Stimulated activated CD8-positive, alpha-beta memory T cell treated with anti-CD3 and anti-CD28 coated beads, Interleukin-2, amount 100 ng/mL, for 1 hour (primary cell): ENCODE measurements at places on chromosomes 11 and 22.

GRCh38 chr11:34234086-34234740 is 123.6 kb downstream of the ABTB2 start:
- DNase-seq: peak; percentile 47

- DNase-seq: no peak
These were observed 31.5 kb downstream of the SLC35F2 start for GRCh38 chr11:107827041-107827440.

- no peak for DNase-seq
These were observed 31.5 kb upstream of the CYB5R3 start for GRCh38 chr22:42680648-42681047.

DNA sequence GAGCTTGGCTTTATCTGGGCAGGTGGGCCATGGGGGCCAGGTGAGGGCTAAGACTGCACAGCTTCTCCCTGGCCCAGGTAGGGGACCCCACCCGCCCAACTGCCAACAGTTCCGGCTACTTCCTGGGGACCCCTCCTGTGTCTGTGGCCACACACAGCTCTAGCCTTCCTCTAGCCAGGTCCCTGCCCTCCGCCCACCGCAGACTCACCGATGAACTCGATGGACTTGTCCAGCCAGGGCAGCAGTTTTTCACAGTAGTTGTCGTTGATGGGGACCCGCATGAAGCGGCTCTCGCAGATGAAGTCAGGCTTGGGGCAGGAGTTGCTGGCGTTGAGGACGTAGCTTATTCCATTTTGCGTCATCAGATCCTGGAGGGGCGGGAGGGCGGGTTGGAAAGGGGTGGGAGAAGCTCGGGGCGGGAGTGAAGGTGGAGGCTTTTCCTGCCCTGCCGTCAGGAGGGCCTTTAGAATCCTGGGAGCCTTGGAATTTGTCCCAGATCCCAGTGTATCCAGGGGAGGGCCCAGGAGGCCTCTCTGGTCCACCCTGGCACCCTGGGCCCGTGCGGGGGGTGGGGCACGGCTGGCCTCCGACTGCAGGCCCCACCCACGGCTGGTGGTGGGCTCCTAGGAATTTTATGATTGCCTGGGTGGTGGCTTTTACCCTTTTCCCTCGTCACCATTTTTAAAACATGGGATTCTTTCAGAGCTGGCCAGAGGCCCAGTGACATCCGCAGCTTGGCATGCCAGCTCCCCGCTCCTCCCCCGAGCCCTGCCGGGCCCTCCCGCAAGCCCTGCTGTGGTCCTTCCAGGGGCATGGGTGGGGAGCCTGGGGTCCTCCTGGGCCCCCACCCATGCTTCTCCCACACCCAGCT is 13.9 kb downstream of the DUSP8 start:
- no peak for DNase-seq

DNA sequence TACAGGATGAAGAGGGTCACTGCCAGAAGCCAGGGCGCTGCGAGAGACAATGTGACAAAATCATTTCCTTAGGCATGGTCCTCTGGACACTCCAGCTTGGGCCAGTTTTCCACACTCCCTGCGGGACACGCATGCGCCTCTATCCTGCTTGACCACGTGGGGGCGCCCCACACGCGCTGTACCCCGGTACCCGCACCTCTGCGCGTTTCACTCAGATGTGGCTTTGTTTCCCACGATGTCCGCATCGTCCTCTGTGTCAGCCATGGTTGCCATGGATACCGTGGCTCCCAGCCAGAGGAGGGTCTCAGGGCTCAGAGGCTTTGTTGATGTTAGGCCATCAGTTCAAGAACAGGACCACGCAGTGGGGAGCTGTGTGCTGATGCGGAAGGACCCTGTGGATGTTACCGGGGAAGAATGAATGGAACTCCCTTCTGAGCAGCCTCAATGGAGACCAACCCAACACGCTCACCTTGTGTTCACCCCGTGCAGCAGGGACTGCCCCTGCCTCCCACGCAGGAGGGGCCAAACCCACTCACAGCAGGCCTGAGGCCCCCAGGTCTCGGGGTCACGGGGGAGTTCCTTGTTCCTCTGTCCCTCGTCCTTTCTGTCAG is 101.1 kb upstream of the SLC22A12 start:
- DNase-seq: no peak

DNA sequence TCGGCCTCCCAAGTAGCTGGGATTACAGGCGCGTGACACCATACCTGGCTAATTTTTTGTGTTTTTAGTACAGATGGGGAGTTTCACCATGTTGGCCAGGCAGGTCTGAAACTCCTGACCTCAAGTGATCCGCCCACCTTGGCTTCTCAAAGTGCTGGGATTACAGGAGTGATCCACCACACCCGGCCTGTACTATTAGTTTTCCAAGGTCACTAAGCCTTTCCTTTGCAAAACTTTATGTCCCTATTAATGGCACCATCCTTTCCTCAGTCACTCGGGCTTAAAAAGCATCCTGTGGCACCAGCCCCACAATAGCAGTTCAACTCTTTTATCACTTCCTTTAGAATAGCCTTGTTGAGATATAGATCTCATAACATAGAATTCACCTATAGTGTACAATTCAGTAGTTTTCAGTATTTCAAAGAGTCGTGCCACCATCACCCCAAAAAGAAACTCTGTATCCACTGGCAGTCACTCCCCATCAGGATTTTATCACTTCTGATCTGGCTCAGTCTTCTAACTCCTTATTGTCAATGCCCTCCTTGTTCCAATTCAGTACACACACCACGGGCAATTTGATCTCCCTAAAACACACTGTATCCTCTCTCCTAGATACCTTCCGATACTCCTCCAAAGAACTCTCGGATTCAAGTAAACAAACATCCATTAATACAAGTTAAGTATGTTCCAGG is 921 bp upstream of the BCL2L13 start:
- DNase-seq: no peak

DNA sequence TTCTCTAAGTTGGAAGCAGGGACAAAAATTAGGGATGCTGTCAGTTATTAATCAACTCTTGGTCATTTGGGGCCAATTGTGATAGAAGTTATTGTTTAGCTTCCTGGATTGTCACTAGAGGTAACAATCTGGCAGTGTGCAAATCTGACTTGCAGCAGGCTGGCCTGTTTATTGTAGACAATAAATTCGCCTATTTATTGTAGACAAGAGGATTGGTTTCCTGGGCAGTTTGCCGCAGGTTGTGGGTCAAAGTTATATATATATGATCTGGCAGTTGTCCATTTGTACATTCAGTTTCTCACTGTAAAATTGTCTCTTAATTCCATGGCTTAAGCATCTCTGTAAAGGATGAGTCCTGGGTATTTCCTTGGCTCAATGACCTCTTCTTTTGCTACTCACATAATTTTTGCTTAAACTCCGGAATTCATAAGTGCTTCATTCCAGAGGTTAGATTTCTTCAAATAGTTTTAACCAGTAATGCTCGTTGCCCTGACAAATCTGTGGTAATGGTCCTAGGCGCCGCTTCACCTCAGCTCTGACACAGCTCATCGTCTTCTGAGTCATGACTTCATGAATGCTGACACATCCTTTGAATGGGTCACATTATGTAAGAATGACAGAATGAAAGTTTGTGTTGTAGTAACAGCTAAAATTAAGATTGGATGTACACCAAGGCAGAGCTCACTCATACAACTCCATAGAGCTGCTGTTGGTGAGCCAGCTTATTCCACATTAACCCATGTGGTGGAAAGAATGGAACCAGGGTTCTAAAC is 7.8 kb upstream of the MMP3 start:
- DNase-seq: no peak

GRCh38 chr11:12524865-12525264 is 147.5 kb downstream of the PARVA start:
- no peak for DNase-seq

DNA sequence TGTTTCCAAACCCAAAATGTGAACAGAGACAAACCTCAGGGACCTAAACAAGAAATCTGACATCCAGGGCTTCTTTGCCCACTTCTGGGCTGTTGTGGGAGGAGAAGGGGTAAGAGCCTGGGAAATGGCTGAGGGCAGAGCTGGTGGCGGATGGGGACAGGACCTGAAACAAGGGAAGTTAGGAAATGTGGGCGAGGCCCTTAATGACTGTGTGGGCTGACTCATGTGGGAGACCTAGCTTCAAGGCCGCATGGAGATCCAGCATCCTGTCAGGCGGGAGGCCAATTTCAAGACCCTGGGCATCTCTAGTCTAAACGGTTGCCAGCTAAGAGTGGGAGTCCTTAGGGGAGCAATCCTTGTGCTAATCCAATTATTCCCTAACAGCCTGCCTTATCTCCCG is 2.1 kb upstream of the OAF start:
- DNase-seq: no peak

DNA sequence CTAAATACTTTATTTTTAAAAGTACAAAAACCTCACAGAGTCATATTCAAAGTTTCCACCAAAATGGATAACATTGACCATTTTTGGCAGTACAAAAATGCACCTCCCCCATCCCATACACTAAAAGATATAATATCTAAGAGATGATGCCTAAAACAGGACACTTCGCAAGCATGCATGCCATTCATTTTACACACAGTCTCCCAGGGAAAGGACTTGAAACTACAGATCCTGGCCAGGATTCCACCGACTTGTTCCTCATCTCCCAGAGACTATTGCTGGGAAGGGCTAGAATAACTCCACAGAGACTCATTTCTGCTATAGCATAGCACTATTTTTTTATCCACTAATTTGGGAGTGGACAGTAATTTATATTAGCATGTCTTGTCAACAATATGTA is 81.7 kb downstream of the MTNR1B start:
- DNase-seq: no peak

DNA sequence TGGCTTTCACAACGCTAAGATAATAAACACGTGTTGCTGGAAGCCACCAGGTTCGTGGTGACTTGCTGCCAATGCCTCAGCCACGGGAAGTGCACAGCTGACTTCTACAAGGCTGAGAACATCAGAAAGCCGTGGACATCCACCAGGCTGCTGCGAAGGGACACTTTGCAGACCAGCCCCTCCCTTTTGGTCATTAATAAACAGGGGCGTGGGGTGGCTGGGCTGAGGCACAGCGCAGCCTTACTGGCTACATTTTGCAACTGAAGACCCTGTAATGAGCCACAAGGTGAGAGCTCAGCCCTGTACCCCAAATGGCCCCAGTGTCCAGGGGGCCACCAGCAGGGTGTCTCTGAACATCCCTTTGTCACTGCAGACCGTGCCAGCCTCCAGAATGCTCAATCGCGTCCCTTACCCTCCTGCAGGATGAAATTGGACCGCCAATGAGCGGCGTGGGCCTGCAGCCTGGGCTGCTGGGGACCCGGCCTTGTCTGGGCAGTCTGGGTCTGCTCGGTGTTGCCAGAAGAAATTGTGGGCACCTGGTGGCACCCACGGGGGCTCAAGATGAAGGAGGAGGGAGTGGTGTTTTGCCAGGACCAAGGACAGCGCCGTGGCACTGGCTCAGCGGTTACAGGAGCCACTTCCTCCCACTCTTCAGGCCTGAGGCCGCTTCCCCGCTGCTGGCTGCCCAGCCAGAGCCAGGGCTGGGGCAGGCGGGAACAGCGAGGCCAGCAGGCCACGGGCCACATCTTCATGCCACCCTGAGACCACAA is 181.9 kb downstream of the CTTN start:
- no peak for DNase-seq

DNA sequence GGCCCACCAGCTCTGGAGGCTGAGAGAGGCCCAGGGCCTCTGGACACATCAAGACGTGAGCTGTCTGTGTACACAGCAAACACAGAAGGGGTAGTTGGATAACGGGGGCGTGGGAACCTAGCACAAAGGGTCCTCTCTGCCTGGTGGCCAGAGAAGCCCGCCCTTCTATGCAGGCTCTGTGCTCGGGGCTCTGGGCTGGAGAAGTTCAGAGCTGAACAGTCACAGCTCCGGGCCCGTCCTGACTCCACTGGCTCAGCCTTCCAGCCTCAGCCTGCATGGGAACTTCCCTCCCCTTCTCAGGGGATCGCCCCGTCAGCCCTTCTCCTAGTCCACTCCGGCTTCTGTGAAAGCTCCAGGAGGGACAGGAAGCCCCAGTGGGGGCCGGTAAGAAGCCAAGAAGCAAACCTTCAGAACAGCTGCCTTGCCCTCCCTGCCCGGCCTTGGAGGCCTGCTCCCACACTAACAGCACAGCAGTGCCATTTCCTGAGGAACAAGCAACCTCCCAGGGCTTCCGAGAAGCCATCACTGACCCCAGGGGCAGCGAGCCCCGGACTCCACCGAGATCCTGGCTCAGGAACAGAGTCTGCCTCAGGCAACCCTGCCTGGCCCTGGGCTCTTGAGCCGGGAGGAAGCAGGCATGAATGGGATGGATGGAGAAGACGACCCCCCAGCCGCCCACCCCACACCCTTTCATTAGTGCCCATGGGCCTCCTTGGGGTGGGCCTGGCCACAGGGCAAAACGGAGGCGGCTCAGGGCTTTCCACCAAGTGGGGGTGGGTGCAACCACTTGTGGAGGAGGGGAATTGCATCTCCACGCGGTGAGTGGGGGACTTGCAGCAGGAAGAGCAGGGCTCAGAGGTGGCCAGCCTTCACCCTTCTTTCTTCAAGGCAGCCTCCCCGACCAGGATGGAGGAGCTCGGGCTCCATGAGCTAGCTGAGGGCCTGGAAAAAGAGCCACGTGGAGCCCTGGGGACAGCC is 119.8 kb downstream of the ST3GAL4 start:
- DNase-seq: no peak

- DNase-seq: no peak
These were observed 1.4 kb downstream of the CEP57 start for GRCh38 chr11:95791709-95792033.

- DNase-seq: no peak
These were observed 1.3 kb upstream of the DGKZ start for GRCh38 chr11:46345881-46346484.

DNA sequence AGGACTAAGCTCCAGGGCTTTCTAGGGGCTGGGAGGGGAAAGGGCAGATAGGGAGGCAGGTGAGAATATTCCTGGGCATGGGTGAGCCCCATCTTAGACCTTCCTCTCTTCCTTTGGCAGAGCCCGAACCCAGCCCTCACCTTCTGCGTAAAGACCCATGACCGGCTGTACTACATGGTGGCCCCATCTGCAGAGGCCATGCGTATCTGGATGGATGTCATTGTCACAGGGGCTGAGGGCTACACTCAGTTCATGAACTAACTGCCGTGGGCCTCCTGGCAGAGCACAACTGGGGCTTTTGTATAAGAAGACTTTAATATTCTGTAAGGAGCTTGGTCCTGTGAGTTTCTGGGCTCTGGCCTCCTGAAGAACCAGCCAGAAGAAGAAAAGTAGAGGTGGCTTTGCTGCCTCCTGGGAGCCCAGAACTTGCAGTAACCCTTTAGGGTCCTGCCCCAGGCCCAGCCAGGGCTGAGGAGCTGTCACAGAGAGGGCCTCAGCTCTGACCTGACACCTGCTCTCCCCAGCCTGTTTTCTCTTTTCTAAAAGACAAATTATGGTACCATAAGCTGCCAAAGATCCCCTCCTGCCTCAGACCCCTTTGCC is 22.8 kb downstream of the TREH start:
- DNase-seq: no peak

GRCh38 chr11:35373284-35373933 is 45.9 kb downstream of the SLC1A2 start:
- DNase-seq: no peak

GRCh38 chr11:121626980-121627379 is 174.2 kb upstream of the SORL1-AS1 start:
- DNase-seq: no peak
